Stimulated activated CD8-positive, alpha-beta memory T cell treated with anti-CD3 and anti-CD28 coated beads, Interleukin-4, amount 100 ng/mL, for 24 hours (primary cell): ENCODE measurements at places on chromosomes 3 and 15.

- no peak for DNase-seq
Observed at GRCh38 chr15:67085237-67085817, 19.9 kb downstream of the SMAD3 start.

GRCh38 chr3:14222900-14223594 lies 44.4 kb downstream of the LSM3 start:
- DNase-seq = no peak

GRCh38 chr3:126913524-126913923 lies 69.4 kb upstream of the PLXNA1 start:
- no peak for DNase-seq

- DNase-seq = no peak
Observed at GRCh38 chr3:190558316-190558715, 44.4 kb downstream of the IL1RAP start.

GRCh38 chr3:114553949-114554593 lies 260.2 kb downstream of the TIGIT start:
- no peak for DNase-seq

- DNase-seq = no peak
Observed at GRCh38 chr3:164387236-164387635, 691.1 kb downstream of the SI start.

DNA sequence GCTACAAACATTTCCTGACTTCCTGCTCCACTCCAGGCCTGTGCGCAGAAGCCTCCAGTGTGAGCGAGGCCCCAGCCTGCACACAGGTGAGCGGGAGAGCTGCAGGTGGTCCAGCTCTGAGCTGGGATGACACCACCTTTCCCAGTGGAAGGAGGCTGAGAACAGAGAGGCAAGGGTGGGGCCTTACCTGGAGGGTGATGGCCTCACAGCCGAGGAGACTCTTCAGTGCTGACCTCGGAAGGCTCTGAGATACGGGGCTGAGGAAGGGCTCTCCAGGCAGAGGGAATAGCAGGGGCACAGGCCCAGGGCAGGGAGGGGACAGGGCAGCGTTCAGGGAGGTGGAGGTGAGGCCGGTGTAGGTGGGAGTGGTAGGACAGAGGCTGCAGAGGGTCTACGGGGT lies 70.8 kb downstream of the EFCAB12 start:
- DNase-seq = no peak

- DNase-seq = no peak
Observed at GRCh38 chr3:23741036-23741706, 64.6 kb upstream of the UBE2E1 start.

GRCh38 chr3:169237201-169237600 lies 426.3 kb downstream of the MECOM start:
- DNase-seq = no peak

GRCh38 chr15:58873267-58873666 lies 60.2 kb downstream of the SLTM start:
- DNase-seq = no peak

DNA sequence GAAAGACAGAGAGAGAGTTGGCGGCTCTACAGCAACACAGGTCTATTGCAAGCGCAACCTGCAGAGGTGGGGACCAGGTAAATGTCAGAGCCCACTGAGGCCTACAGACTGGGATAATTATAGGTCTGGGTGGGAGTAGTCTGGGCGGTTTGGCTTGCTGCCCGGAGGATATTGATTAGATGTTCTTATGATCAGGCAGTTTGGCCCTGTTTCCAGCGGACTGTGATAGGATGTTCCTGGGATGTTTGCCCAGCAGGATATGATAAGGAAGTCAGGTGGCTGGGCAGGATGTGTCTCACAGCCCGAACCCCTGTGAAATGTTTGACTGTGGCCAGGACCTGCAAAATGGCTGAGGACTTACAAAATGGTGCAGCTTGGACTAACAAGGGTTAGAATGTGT lies 364.9 kb downstream of the NAALADL2 start:
- no peak for DNase-seq

GRCh38 chr3:137348936-137349335 lies 391.2 kb downstream of the IL20RB start:
- no peak for DNase-seq

DNA sequence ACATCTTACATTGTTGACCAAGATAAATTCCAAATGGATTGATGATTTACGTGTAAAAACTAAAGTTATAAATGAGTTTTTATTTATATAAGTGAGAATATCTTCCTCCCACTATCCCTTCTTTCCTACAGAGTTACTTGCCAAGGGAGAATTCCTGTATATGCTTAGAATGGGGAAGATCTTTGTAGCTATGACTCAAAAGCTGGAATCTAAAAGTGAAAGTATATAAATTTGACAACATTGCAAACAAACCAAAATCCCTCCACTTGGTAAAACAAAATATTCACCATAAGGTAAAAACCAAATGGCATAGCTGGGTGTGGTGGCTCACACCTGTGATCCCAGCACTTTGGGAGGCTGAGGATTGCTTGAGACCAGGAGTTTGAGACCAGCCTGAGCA lies 52.7 kb upstream of the GCNT3 start:
- DNase-seq = no peak

DNA sequence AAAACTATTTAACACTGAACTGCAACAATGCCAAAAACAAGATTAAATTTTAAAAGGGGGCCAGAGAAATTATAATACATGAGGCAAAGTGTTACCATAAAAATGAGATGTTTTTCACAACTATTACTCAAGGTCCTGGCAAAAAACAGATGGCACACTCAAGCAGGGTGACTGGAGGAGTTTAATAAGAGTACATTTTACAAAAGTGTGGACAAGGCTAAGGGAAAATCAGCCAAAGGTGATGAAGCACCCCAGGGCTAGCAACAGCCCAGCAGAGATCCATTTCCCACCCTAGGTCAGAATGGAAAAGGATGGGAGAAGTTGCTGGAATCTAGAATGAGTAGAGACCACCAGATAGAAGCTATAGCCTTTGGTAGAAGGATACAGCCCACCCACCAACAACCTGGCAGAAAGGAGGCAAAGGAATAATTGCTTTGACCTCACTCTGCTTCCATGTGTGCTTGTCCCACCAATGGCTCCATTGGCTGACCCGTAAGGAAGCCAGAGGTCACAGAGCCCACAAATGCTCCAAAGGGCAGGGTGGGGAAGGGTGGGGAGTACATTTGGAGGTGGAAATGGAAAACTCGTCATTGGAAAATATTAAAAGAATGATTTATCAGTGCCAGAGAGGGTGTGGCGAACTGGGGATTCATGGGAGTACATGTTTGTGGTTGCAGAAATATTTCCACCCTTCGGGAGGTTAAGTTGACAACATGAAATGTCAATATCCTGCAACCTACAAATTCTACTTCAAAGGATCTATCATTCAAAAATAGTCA lies 161.0 kb upstream of the UBE2E2 start:
- no peak for DNase-seq

- no peak for DNase-seq
Observed at GRCh38 chr3:155228676-155229075, 64.8 kb downstream of the STRIT1 start.

DNA sequence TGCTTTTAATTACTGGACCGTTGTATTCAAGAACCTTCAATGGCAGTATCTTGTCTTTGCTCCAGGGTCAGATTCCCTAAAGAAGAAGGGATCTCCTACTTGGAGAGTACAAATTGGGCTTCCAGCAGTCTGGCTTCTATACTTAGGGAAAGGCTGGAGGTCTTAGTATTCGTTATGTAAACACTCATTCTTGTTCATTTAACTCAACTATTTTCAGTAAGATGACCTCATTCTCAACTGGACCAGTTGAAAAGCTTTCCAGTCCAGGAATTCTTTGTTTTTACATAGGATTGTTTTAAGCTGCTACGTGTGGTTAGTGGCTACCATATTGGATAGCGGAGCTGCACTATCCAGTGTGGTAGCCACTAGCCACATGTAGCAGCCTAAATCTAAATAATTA lies 4.6 kb downstream of the SENP5 start:
- DNase-seq = no peak

GRCh38 chr3:122767540-122768372 lies 25.9 kb downstream of the HSPBAP1 start:
- no peak for DNase-seq

DNA sequence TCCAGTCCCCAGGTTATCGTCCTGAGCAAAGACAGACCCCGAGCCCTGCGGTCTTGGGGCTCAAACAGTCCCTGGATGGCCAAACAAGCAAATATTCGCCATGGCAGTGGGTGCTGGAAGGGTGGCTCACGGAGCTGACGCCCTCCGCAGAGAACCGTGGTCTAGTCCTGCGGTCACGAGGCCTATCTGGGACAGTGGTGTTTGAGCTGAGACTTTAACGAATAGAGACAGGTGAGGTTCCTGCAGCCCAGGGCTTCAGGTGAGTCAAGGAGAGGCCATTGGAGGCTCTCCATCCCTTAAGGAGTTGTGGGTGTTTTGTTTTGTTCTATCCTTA lies 399 bp upstream of the SUCLG2 start:
- no peak for DNase-seq

DNA sequence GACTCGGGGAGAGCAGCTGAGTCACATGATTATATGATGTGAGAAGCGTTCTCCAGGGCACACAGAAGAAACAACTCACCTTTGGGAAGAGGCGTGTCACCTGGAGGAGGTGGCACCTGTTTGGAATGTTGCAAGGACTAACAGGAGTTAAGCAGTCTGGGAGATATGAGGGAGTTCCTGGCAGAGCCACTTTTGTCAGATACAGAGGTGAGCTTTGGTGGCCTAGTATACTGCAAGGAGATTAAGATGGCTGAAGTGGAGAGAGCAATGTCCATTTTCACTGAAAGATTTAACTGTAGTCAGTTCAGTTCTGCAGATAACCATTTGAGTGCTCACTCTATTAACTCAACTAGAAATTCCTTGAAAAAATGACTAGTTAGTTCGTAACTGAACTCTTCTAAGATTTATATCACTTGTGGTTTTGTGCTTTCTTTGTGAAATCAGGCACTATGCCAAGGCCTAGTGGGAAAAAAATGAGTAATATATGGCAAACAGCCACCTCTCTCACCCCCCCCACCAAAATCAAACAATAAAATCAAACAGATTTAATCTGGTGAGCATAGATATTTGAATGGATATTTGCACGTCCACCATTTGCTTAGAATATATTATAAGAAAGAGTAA lies 61.3 kb downstream of the CRYBG3 start:
- no peak for DNase-seq

DNA sequence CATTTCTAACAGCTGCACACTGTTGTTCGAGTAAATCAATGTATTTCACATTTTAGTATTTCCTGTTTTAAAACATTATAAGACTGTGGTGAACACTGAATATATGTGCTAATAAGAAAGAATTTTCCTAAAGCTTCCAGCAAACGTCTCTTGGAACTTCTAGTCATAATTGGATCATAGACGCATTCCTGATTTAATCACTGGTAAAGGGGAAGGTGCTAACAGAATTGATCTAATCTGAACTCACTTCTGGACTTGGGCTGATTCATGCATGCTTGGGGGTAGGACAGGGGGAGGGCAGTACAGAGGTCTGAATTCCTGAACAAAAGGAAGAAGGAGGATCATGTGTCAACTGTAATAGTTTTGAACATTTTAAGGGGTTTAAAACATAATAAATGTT lies 7.3 kb upstream of the LEKR1 start:
- DNase-seq = no peak

GRCh38 chr3:15284121-15284889 lies 48.1 kb downstream of the SH3BP5 start:
- no peak for DNase-seq

DNA sequence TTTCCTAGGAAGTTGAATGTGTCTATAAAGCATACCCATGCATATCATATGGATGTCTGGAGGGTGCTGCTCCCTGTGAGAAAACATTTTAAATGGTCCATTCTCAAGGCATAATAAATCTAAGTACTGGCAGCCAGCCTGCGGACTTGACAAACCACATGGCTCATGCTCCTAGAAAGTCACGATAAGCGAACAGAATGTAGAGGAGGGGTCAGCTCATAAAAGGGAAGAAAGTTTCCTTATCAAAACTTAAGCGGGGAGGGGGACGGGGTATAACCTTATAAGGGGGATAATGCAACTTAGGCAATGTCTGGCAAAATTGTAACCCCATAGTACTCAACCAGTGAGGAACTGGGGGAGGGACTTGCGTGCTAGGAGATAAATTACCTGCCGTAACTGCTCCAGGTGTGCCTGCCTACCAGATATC lies 159.8 kb upstream of the LMCD1 start:
- DNase-seq = no peak

DNA sequence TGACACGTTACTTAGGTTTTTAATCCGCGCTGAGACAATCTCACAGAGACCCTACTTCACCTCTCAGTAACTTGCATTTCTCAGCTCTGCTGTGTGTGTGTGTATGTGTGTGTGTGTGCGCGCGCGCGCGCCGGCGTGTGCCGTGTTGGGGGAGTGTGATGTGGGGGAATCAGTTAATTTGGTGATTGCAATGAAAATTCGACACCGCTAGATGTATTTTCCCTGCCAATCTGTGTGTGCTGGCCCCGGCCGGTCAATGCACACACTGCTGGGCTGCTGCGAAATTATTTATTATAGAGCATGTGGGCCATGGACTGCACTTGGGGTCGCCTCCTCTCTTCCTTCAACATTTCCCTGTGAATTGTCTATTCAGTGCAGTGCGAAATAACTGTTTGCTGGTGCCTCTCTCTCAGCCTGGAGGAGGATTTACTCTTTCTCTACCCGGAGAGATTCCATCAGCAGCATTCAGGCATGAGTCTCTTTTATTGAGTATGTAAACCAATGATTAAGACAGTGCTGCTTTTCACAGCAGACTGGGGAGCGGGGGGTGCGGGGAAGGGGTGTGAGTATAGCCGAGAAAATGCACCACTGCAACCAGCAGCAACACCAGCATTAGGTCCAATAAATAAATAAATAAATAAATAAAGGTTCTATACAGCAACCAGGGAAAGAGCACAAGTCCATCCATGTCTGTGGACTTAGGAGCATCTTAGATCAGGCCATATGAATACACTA lies 2.9 kb downstream of the CADM2 start:
- DNase-seq = no peak

- no peak for DNase-seq
Observed at GRCh38 chr3:190983875-190984274, 121.4 kb upstream of the GMNC start.

GRCh38 chr15:90681480-90681879 lies 35.7 kb upstream of the BLM start:
- DNase-seq = no peak

DNA sequence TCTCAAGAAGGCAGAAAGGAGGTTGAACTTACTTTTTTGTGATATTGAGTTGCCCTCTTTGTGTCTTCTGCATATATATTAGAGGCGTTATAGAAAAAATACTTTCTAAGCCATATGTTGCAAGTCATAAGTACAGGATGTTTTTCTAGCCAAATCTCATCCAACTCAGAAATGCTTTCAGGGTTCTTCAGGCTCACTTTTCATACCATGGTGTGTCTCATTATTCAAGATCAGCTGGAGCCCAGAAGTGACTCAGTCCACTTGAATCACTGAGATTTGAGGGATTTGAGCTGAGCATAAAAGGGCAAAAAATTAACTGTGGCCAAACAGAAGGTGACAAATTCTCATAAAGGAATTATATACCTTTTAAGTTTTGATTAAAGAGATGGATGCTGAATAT lies 157.3 kb downstream of the WNT5A start:
- no peak for DNase-seq

GRCh38 chr3:194579091-194579606 lies 54.1 kb downstream of the TMEM44 start:
- DNase-seq = no peak

GRCh38 chr15:47362118-47362905 lies 355.0 kb upstream of the SEMA6D start:
- DNase-seq = no peak
